ENCODE measurements at places on chromosomes 7 and 10.
A peak's percentile ranks its signal among the peaks of the same experiment; 100 is the strongest.

DNA sequence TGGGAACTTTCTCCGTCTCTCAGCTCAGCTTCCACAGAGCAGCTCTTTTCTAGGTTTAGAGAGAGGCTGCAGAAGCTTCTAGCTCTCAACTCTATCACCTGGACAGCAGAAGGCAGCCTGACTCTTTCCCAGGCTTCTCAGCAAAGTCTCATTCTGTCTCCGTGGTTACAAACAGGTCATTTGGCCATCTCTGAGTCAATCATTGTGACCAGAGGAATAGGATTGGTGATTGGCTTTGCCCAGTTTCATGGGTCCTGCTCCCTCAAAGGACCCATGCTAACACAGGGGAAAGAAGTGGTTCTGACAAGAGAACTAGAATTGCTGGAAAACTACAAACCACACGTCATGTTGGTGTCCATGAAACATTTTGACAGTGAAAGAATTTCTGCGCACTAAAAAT lies 43.6 kb downstream of the PRR15 start:
- DNase-seq: no peak

- DNase-seq: no peak
These were observed 18.5 kb downstream of the DDIT4 start for GRCh38 chr10:72292223-72292691.

DNA sequence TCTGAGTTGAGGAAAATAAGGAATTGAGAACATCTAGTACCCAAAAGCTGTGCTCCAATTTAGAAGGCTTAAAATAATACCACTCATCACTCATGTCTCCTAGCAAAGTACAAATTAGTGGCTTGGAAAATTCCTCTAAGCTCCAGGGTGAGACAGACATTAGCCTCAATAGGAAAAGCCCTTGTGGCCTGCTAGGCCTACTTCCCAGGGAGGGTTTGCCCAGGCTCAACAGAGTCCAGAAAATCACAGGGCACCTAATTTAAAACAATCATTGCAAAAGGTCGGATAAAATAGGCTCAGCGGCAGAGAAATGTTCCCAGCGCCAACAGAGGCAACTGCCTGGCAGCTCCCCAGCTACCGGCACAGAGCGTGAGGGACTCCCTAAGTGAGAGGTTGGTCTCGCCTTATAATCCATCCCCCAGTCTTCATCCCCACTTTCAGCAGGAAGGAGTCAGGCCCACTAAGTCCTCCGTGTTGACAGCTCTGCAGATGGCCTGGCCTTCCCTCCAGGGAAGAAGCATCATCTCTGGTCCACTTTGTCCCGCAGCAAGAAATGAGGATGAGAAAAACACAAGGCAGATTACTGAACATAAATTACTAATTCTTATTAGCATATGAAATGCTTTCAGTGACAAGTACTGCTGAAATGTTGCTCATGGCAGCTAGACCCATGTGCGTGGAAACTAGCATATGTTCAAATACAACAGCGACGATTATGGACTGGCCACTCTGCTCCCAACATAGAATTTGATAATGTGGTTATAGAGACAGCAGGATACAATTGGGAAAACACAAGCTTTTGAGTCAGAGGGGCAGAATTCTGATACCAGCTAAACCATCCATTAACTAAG lies 1177.7 kb upstream of the AUTS2 start:
- DNase-seq: no peak

GRCh38 chr7:98785929-98786571 lies 83.8 kb downstream of the TMEM130 start:
- no peak for DNase-seq

GRCh38 chr10:3494131-3494837 lies 290.7 kb downstream of the KLF6 start:
- no peak for DNase-seq

DNA sequence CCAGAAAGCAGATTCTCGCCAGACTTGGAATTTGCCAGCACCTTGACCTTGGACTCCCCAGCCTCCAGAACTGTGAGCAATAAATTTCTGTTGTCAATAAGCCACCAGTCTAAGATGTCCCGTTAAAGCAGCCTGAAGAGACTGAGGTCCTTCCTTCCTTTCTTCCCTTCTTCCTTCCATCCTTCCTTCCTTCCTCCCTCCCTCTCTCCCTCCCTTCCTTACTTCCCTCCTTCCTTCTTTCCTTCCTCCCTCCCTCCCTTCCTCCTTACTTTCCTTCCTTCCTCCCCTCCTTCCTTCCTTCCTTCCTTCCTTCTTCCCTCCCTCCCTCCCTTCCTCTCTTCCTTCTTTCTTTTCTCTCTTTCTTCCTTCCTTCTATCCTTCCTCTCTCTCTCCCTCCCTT lies 66.4 kb downstream of the NPTX2 start:
- DNase-seq: no peak

DNA sequence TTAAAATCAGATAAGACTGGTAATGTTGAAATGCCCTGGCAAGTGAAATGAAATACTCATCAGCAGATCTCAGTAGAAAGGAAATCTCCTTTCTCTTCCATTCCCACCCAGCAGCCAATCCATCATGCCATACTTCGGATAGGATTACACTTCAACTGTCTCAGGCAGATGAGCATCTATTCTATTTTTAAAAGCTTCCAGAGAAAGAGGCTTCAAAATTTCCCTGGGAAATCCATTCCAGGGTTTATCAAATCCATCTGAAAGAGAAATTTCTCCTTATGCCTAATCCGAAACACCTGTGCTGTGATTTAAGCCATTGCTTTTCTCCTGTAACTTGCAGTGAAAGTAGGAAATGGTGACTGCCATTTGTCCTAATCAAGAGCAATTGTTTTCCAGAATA lies 60.4 kb upstream of the RAPGEF5 start:
- no peak for DNase-seq

DNA sequence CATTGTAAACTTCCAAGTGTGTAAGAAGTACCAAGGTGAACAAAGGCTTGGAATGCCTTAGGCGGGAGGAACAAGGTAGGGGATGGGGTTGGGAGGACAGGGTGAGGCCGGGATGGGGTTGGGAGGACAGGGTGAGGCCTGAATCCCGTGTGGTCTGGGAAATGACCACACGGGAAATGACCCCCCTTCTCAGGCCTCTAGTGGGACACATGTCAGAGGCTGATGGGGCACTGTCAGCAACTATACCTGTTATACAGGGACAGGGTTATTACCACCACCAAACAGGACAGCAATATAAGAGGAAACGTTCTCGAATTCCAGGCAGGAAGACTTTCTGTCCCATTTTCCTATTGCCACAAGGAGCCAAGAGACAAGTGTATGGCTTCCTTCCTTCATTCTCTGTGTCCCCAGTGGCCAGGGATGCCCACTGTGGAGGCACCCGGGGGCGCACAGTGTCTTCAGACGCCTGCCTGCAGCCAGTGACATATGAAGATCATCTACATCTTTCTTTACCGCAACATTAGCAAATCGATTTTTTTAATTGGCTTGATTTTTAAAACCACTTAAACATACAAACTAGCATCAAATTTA lies 1.3 kb downstream of the MKI67 start:
- DNase-seq: no peak

DNA sequence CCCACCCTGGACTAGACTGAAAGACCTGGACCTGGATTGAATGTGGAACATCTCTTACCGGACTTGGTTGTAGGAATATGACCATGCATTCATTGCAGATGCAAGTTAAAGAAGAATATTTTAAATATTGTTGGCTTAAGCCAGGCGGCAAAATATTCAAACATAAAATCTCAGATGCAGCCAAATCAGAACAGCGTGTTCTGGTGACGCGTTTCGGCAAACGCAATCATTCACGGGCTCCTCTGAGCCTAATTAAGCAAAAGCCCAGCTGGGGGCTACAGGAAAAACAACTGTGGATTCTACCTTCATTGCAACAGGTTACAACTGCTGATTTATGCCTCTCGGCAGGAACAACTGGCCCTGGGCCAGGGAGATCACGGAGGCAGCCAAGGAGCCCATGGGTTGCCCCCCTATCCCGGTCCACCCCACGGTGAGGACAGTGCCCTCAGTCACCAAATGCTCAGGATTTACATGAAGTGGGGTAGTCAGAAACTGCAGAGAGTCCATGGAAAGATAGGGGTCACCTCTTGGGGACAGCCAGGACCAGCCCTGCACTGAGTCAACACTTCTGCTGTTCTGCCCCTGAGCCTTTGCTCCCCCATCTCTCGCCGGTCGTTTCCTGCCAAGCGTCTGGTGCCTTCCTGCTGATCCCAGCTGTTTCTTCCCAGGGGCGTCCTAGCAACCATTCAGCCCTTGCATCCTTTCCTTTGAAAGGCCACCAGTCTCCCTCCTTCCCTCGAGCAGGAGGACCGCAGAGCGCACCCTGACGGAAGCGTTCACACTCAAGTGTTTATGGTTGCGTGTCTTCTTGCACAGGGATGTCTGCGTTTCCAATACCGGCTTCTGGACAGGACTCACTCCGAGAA lies 64.4 kb upstream of the SFMBT2 start:
- DNase-seq: no peak

- DNase-seq: no peak
These were observed 51.5 kb upstream of the DLX6 start for GRCh38 chr7:96953676-96954513.

- no peak for DNase-seq
These were observed 12.9 kb downstream of the HTRA1 start for GRCh38 chr10:122474131-122474818.

- no peak for DNase-seq
These were observed 659.4 kb downstream of the MAGI2 start for GRCh38 chr7:78794101-78794500.

GRCh38 chr10:125084191-125084613 lies 76.2 kb downstream of the CTBP2 start:
- no peak for DNase-seq

GRCh38 chr7:15932318-15932717 lies 245.8 kb upstream of the MEOX2 start:
- DNase-seq: no peak

DNA sequence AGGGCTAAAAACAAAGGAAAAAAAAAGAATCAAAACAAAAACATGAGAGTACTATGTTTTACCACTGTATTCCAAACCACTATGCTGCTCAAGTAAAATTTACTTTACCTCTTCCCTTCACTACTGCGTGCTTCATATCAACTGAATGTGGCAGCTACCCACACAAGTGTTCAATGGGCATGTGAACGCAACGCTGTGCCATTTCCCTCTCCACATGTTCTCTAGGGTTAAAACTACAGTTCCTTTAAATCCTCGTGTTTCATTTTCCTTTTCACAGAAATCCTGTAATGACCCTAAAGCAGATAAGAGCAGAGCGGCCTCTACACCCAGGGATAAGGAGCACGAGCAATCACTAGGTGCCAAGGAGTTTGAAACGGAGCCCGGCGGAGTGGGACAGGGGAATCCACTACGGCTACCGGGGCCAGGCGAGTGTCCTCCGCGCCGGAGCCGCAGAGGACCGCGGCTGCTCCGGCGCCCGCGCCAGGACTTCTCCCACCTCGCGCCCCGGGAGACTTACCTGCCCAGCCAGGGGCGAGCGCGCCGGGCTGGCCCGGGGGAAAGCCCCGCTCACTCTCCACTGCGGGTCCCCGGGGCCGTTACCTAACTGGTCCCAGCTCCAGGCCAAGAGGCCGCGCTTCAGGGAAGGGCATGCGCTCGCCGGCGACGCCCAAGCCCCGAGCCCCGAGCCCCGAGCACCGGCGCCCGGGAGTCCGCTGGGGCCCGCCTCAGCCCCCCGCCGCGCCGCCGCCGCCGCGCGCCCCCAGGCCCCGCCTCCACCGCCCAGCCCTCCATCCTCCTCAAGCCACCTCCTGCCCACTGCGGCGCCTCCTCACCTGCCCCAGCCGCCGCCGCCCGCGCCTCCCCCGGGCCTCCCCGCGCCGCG lies 711 bp downstream of the NAMPT start:
- peak; percentile 29 for DNase-seq

DNA sequence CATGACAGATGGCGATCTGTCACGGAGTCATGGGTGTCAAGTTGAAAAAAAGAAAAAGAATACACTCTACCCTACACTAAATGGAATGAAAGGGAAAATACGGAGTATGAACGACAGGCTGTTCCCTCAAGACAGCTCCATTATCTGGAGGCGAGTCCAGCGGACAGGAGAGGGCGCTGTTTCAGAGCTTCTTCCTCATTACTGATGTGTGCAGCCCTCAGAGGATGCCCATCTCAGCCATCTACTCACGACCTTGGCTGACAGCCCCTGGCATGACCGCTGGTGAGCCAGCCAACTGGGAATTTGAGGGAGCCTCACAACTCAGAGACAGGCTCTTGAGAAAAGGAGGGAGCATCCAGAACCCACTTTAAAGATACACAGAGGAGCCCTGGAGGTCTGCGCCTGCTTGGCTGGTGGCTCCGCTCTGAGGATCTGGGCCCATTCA lies 49.6 kb upstream of the SMNDC1 start:
- peak; percentile 67 for DNase-seq

DNA sequence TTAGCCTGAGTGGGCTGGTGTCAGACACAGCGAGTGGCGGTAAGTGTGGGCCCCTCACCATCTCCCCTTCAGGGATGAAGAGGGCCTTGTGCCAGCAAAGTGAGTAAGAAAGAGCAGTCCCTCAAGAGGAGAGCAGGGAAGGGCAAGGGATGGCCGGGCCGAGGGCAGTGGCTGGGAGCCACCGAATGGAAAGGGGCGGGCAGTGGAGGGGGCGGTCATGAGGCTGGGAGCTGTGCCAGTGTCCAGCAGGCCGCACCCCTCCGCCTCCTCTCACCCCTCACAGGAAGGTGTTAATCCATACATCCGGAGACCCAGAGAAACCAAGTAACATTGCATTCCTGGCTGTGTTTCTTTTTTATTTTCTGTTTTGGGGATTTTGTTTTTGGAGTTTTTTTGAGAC lies 28.6 kb upstream of the RASGEF1A start:
- no peak for DNase-seq

DNA sequence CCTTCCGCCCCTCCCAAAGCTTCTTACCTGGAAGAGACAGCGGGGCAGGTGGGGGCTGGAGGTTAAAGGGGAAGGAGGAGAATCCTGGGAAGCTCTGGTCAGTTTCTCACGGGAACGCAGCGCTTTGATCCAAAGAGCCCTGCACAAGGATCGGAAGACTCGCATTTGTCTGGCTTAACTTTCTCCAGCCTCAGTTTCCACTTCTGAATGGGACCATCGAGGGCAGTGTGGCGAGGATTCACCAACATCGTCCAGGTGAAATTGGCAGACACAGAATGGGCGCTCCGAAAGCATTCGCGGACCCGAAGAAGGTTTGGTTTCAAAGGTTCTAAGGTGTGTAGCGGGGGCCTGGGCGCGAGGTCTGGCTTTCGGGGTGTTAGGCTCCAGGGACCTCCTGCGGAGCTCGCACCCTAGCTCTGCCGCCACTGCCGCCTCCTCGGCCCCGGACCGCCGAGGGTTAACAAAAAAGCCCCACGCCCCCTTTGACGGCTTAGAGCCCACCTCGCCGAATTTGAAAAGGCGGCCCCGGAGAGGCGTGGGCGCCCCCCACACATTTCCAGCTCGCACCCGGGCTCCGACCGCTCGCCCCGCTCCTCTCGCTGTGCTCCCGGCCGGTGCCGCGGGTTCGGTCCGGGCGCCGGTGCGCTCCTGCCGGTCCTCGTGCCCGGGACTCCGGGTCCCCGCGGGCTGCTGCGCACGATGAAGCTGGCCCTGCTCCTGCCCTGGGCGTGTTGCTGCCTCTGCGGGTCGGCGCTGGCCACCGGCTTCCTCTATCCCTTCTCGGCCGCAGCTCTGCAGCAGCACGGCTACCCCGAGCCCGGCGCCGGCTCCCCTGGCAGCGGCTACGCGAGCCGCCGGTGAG lies at the start of gene COL26A1:
TSS of gene COL26A1 (plus strand) at position 542 of the 862 bp plus-strand sequence. CDS start at position 700, 158 bp downstream.
- no peak for DNase-seq

GRCh38 chr10:121631365-121632029 lies 33.3 kb upstream of the FGFR2 start:
- no peak for DNase-seq

- peak; percentile 68 for DNase-seq
These were observed 509 bp downstream of the BRAF start for GRCh38 chr7:140924019-140924820.

- no peak for DNase-seq
These were observed 1005.6 kb downstream of the LRMDA start for GRCh38 chr10:76436981-76437380.

- no peak for DNase-seq
These were observed 152.9 kb downstream of the DYNC1I1 start for GRCh38 chr7:95925236-95925635.

Measured in T follicular helper cell (primary cell).